ENCODE measurements at places on chromosomes 13 and 19.

DNA sequence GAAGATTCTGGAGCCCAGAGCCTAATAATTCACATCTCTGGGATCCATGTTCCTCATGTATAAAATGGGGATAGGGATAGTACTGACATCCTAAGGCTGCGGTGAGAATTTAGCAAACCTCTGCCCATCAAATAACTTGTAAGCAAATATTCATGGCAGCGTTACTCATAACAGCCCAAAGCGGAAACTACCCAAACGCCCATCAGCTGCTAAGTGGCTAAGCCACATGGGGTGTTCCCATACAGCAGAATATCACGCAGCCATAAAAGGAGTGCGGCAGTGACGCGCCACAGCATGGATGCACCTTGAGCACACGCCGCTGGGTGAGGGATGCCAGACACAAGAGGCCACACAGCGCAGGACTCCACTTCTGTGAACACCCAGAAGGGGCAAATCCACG is 19.7 kb downstream of the VRK3 start:
- DNase-seq = no peak

GRCh38 chr19:1947651-1948209 is 6.8 kb downstream of the CSNK1G2 start:
- DNase-seq = no peak

DNA sequence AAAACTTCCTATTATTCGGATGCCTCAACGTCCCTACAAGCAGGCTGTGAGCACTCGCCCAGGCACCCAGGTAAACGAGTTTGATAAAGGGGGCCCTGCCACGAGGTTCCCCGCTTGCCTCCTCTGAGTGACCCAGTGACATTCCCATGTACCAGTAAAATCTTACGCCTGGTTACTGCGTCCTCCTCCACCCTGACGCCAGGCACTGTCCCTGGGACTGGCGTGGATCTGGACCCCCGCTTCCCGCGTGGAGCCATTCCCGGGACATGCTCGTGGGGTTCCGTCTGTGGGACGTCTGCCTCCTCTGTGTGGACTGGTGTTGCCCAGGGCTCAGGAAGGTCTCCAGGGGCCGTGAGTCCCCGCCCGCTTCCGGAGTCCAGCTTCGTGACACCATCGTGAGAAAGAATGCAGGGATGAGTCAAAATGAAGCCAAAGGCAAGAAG is 407 bp upstream of the ZNF550 start:
- DNase-seq = peak; percentile 72

GRCh38 chr13:65889368-65889767 is 1340.8 kb downstream of the PCDH9 start:
- peak; percentile 5 for DNase-seq

DNA sequence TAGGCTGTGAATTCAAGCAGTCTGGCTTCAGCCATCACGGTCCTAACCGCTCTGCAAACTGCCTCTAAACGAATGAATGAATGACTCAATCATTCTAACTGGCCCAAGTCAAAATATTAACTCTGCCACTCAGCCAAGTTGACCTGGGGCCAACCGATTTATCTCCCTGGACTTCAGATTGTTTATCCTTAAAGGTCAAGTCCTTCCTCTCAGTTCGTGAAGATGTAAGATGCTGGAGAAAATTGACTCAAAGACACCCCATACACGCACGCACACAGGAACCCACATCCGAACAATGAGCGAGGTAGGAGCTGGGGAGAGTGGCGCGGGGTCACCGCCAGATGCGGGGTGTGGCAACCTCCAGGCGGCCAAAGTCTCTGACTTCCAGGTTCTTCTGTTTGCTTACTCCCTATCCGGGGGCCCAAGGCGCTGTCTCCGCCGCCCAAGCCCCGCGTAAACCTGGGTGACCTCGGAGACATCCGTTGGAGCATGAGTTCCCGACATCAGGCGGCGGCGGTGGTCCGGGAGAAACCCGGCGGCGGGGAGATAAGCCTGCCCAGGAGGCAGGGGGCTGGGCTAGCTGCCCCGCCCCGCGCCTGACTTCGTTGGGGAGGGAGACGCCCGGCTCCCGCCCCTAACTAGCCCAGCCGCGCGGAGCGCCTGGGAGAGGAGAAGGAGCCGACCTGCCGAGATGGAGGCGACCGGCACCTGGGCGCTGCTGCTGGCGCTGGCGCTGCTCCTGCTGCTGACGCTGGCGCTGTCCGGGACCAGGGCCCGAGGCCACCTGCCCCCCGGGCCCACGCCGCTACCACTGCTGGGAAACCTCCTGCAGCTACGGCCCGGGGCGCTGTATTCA is at the start of gene CYP2S1:
Gene CYP2S1, plus strand, starts transcription at position 646 of the 856 bp plus-strand sequence. Its CDS starts 46 bp downstream, at position 692.
- DNase-seq = no peak

GRCh38 chr19:42140125-42140754 is 8.0 kb upstream of the POU2F2 start:
- peak; percentile 81 for DNase-seq

Data from fibroblast of pulmonary artery (primary cell).